Activated CD4-positive, alpha-beta T cell treated with anti-CD3 and anti-CD28 coated beads, Interleukin-2, amount 10 ng/mL, durations not matched to agents 7 days and 5 days (primary cell): ENCODE measurements at places on chromosomes 2 and 18.

DNA sequence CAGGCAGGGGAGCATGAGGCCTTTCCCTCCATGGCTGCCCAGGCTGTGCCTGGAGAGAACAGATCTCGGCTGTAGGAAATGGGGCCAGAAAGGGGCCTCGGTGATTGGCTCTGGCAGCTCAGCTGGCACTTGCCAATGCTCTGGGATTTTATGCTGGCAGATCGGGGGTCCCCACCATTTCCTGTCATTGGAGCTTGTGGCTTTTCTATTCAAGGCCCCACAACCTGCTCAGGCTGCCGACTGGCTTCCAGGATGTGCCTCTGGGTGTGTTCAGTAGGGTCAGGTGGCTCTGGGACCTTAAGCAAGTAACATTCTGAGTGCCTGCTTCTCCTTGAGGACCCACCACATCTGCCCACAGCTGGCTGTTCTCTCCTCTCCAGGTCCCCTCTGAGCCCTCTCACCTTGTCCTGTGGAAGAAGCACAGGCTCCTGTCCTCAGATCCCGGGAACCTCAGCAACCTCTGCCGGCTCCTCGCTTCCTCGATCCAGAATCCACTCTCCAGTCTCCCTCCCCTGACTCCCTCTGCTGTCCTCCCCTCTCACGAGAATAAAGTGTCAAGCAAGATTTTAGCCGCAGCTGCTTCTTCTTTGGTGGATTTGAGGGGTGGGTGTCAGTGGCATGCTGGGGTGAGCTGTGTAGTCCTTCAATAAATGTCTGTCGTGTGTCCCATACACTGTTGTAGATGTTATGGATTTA, 4.2 kb downstream of the GNLY start:
- no peak for DNase-seq

- no peak for DNase-seq
Measured at GRCh38 chr2:240646900-240647502, 21.7 kb downstream of the GPR35 start.

- no peak for DNase-seq
Measured at GRCh38 chr2:52365946-52366345, 1334.0 kb upstream of the NRXN1 start.

DNA sequence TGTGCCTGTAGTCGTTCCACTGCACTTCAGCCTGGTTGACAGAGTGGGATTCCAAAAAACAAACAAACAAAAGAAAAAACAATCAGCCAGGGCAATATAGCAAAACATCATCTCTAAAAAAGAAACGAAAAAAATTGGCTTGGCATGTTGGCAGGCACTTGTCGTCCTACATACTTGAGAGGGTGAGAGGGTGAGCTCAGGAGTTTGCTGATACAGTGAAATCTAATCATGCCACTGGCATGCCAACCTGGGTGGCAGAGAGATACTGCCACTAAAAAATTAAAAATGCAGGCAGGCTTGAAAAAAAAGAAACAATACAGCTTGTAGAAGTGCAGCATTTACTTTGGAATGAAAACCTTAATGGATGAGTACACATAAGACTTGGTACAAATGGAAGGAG, 282.9 kb upstream of the RGPD4 start:
- no peak for DNase-seq

DNA sequence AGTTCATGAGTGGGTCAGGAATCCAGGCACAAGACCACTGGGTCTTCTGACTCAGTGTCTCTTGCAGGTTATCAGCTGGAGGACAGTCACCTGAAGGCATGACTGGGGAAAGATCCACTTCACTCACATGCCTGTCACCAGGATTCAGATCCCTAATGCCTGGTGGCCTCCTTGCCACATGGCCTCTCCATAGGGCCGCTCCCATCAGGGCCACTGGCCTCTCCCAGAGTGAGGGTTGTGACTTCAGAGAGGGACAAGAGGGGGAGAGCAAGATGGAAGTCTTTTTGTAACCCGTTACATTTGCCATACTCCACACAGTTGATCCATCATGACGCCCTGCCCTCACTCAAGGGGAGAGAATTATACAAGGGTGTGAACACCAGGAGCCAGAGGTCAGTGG, 13.0 kb upstream of the OTOS start:
- no peak for DNase-seq

- DNase-seq = no peak
Measured at GRCh38 chr2:23385748-23386338, 864 bp downstream of the KLHL29 start.

GRCh38 chr2:14231391-14231898, 401.1 kb upstream of the LRATD1 start:
- DNase-seq = no peak

GRCh38 chr2:12070581-12070980, 324.1 kb downstream of the LPIN1 start:
- no peak for DNase-seq

DNA sequence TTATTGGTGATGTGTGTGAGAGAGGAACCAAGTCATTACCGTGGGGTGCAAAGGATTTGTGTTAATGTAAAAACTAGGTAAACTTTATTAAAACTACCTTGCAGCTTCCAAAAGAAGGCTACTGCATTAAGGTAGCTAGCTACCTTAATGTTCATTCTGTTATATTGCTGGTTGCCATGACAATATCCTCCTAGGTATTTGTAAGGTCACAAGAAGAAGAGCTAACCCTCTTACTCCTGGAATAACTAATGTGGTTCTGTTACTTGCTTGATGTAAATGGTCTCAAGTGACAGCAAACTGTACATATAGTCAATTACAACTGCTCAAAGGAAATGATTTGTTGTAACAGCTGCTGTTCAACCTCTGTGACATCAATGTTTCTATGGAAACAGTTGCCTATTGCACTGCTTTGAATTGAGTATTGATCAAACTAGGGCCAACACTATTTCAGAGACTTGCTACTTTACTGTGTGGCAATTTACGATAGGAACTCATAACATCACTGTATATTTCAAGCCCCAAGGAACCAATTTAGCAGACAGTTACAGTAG, 319.8 kb upstream of the HNRNPA3 start:
- DNase-seq = no peak

DNA sequence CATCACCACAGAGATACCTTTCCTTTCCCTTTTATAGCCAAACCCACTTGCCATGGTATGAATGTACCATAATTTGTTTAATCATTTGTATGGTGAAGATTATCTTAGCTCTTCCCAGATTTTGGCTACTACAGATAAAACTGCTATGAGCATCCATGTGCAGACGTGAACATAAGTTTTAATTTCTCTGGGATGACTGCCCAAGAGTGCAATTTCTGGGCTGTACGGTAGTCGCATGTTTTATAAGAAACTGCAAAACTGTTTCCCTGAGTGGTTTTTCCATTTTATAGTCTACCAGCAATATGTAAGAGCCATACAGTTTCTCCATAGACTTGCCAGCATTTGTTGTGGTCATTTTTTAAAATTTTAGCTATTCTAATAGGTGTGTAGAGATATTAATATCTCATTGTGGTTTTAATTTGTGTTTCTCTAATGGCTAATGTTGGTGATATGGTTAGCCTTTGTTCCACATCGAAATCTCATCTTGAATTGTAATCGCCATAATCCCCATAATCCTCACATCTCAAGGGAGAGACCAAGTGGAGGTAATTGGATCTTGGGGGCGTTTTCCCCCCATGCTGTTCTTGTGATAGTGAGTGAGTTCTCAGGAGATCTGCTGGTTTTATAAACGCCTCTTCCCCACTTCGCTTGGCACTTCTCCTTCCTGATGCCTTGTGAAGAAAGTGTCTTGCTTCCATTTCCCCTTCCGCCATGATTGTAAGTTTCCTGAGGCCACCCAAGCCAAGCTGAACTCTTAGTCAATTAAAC, 628.5 kb upstream of the KLHL29 start:
- no peak for DNase-seq

GRCh38 chr2:234976479-234977227, 24.8 kb downstream of the SH3BP4 start:
- DNase-seq = no peak

- DNase-seq = no peak
Measured at GRCh38 chr2:190079160-190079559, 16.6 kb upstream of the MSTN start.

DNA sequence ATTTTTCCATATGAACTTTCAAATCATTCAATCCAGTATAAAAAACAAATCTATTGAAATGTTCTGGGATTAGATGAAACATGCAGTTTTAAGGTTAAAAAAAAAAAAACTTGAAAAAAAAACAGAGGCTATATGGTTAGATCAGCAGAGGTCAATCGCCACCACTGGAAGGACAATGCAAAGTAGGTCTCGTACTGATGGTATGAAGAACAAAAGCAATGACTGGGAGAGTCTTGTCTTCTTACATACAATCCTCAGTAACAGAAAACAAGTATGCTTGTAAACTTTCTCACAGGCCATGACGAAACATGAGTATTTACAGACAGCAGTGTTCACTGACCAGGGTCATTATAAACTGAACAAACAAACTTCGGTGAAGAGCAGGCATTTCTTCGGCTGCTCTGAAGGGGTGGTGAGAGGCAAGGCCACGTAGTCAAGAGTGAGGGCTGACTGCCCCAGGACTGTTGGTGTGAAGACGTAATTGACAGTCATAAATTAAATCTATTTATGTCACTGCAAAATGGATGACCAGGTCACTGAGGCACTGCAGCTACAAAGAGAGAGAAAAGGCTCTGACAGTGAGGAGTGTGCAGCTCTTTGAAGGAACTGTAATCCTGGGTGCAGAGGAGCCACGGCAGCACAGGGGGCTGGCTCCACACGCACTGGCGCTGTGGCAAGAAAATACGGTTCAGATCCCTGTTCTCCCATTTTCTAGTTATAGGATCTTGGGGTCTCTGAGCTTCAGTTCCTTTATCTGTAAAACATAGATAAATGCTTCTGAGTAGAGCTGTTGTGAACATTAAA, 60.0 kb downstream of the NXPH2 start:
- no peak for DNase-seq

GRCh38 chr2:18213986-18214385, 335.5 kb downstream of the KCNS3 start:
- no peak for DNase-seq

GRCh38 chr2:2662037-2662846, 331.2 kb upstream of the MYT1L start:
- DNase-seq = no peak

DNA sequence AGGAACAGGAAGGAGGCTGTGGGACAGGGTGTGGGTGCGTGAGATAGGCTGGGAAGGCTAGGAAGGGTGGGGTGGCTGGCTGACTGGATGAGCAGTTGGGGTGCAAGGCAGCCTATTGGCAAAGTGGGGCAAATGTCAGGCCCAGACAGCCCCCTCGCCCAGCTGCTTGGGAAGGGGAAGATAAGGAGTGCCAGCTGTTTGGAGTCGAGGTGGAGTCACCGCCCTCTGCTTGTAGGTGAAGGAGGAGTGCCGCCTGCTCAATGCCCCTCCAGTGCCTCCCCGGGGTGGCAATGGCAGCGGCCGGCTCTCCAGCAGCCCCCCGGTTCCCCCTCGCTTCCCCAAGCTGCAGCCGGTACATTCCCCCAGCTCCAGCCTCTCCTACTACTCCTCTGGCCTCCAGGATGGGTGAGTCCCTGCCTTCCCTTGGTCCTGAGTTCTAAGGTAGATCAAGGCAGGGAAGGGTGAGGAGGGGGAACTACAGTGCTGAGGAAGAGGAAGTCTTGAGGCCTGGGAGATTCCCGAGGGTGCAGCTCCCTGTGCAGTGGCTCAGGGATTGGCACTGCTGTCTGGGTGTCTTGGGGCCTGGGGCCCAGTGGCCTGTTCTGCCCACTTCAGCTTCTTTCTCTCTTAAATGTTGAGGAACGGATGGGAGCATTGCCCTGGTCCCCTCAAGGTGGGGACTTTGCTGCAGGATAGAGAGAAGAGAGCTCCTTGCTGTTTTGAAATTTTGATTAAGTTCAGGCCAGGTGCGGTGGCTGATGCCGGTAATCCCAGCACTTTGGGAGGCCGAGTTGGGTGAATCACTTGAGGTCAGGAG, 13.3 kb downstream of the GAREM2 start:
- no peak for DNase-seq

DNA sequence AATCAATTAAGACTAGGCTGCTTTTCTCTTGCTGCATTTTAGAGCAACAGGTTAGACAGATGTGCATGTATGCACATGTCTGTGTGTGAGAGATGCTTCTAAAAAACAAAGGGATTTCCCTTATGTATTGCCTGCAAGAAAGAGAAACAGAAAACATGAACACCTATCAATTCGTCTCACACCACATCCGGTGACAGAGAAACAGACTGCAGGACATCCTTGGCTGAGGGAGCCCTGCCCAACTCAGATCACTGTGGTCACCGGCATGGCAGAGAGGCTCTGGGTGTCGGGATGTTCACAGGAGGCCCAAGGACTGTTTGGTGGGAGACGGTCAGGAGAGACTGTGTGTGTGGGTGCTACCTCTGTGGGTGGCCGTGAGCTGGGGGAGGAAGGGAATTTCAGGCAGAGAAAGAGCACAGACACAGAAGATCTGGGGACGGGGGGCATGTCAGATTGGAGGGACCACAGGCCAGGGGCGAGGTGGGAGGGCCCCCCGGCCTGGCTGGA, 24.9 kb downstream of the FHL2 start:
- peak; percentile 24 for DNase-seq

DNA sequence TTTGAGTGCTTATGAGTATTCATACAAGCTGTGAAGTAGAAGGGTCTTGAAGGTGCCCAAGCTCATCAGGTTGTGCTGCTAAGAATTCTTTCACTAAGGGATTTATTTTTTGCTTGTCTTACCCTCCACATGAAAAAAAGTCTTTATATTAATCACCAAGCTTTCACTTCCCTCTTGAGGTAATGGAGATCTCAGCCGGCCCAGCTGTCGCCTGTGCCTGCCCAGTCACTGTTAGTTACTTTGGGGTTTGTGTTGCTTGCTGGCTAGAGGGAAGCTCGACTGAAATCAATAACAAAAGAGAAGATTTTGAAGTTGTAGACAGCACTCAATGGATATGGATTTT, 21.9 kb downstream of the MC2R start:
- no peak for DNase-seq

DNA sequence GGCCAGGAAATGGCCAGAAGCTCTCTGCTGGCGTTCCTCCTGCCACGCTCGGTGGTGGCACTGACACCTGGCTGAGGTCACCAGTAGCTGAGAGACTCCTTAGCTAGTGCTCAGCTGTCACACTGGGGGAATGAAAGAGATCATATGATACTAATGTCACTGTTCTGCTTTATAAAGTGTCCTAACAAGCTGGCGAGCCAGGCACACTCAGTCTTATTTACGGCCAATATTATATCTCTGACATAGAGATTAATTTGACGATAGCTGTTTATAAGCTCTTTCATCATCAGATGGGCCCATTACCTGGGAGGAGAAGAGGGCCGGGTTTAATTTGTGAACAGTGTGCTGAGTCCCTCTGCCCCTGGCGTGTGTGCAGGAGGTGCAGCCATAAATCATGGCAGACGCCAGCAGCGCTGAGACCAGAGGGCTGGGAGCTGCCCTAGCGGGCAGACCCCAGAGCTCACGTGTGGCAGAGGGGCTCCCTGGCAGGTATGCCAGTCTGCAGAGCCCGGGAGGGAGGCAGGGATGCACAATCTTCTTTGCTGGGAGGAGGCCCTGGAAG, 246.5 kb downstream of the HAUS1 start:
- DNase-seq = no peak

- DNase-seq = no peak
Measured at GRCh38 chr2:66926594-66927112, 470.5 kb upstream of the ETAA1 start.

GRCh38 chr2:205627085-205627484, 55.2 kb upstream of the NRP2 start:
- DNase-seq = no peak

- DNase-seq = no peak
Measured at GRCh38 chr2:47666332-47666731, 116.6 kb upstream of the MSH6 start.

- no peak for DNase-seq
Measured at GRCh38 chr2:71554028-71554705, 100.8 kb downstream of the DYSF start.
